Karpas-422 (cell line): ENCODE measurements at places on chromosomes 7 and 10. TPM values are rescaled to one million over a fixed set of nuclear protein-coding genes. Genes with fewer than 3 reads are reported as not detected.
A peak's percentile ranks its signal among the peaks of the same experiment; 100 is the strongest.

GRCh38 chr7:21507627-21508343 lies 35.1 kb upstream of the DNAH11 start:
- DNase-seq: peak; percentile 66
- H3K4me1 ChIP-seq: no peaks in the 10 kb centered on the region
- H3K4me3 ChIP-seq: no peak overlapping the region
- no peak overlapping the region for H3K27ac ChIP-seq
- peaks cover 13% of the 10 kb centered on the region; the same call in 1 of the 2 replicates for H3K36me3 ChIP-seq
- no peaks in the 10 kb centered on the region for H3K27me3 ChIP-seq

DNA sequence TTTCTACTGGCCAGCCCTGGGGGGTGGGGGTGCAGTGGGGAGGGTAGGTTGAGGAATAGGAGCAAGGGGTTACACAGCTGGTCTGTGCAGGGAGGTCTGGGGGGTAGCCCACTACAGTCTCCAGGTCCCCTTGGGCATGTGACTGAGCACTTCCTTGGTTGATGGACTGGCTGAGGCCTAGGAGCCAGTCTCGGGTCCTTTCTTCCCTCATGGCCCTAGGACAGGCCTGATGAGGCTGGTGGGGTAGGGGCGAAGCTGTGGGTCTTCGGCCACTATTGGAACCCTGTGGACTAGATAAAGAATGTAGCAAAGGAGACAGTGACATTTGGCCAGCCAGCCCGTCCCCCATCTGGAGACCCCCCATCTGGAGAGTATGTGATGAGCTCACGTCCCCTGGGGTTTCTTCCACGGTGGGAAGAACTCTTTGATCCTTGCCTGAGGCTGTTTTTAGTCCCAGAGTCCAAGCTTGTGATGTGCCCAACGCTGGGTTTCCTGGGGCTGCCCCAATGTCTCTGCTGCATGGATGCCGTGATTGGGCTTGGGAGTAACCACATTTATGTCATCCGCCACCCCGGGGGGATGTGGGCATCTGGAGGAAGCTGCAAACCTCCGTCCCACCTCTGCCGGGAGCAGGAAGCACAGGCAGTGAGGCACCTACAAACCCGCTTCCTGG lies 20.7 kb downstream of the FAM241B start:
- DNase-seq: no peak
- no peak overlapping the region for H3K27ac ChIP-seq
- H3K27me3 ChIP-seq: no peaks in the 10 kb centered on the region
- H3K4me1 ChIP-seq: no peaks in the 10 kb centered on the region

- no peak overlapping the region for H3K4me3 ChIP-seq
- no peaks in the 10 kb centered on the region for H3K4me1 ChIP-seq
- no peaks in the 10 kb centered on the region for H3K36me3 ChIP-seq
- H3K27ac ChIP-seq: no peak overlapping the region
- no peaks in the 10 kb centered on the region for H3K27me3 ChIP-seq
- DNase-seq: no peak
These were observed 76.8 kb upstream of the NKX6-2 start for GRCh38 chr10:132862485-132863420.

GRCh38 chr7:40382145-40382544 lies 247.3 kb downstream of the SUGCT start:
- H3K4me3 ChIP-seq: no peak overlapping the region
- H3K36me3 ChIP-seq: no peaks in the 10 kb centered on the region
- H3K27ac ChIP-seq: no peak overlapping the region
- H3K27me3 ChIP-seq: 0 out of 2 replicates have a peak, but pooled peaks cover 2% of the 10 kb centered on the region
- H3K4me1 ChIP-seq: no peaks in the 10 kb centered on the region
- no peak for DNase-seq

Gene ZNF479
- total RNA-seq: not detected in 2 replicates
